Fibroblast of skin of right quadriceps (primary cell): ENCODE measurements at places on chromosomes 4 and X.

DNA sequence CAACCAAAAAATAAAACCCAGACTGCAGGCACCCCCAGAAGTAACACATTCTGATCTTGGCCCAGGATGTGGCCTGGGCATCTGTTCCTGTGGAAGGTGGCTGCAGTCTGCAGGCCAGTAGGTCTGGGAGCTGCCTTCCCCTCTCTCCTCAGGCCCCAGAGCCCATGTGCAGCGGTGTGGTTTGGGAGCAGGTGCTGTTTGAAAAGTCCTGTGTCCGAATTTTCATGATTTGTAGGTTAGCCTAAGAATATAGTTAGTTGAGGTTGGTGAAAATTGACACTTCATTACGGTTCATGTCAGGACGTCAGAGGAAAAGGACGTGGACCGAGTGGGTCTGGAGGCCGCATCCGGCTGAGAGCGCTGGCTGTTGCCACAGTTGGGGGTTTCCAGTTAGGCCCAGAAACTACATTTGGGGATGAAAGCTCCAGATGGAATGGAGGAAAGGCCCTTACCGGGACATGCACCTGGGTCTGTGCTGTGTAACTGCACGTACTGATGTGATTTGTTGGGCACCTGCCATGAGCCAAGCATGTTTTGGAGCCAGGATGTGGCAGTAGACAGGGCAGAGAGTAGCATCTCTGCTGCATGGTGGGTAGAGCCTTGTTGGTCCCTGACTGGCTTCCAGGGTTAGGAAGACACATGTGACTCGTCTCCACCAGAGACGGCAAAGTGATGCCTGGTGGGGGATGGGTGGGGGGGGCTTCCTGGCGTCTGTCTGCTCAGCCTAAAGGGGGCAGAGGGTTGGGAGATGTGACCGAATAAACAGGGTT lies 21.7 kb upstream of the HGFAC start:
- DNase-seq, result no peak

DNA sequence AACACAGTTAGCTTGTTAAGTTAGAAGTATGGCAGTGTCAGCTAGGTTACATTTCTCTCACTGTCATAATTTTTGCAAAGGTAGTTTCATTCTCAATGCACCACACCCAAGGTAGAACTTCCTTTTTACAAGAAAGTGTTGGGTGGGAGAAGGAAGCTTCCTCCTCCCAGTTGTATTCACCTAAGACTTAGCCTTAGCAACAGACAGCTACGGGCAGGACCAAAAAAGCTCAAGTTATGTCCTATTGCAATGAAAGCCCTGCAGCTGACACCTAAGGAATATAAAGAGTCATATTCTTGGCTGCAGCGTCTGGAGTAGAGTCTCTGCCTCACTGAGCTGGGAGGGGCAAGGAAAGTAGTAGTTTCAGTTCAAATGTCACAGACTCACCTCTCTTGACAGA lies 25.1 kb upstream of the PRDM8 start:
- DNase-seq, result no peak

DNA sequence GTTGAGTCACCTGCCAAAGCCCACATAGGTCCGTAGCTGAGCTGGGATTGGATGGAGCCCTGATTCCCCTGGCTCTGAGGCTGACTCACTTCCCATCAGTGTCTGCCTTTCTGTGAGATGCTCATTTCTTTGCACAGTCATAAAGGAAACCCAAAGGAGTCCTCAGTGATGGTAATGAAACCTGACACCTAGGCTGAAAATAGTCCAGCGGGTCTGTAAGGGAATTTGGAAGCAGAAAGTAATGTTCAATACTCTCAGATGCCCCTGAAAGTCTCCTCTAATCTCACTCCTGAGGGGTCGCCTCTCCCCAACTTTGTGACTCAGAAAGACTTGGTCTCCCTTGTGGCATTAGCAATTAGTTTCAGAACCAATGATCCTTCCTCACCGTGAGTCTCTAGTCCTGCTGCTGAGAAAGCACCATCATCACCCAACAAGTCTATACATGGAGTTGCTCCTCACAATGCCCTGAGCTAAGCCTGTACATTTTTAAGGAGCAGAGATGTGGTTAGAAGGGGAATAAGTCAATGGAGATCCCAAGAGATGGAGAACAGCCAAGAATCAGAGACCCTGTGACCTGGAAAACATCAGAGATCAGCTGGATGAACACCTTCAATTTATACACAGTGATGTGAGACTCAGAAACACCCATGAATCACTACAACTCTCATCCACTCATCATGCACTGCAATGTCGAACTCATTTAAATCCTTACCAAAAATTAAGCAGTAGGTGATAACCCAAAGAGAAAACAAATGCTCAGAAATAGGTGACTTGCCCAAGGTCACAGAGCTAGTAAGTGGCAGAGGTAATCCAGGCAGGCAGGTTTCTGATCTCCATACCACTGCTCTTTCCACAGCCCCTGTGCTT lies 219.0 kb upstream of the CPEB2 start:
- peak; percentile 68 for DNase-seq

GRCh38 chr4:188254211-188254610 lies 115.0 kb downstream of the TRIML1 start:
- DNase-seq, result no peak
